Activated T-helper 17 cell treated with anti-CD3 and anti-CD28 coated beads, Interleukin-2, amount 50 U/mL, for 72 hours (primary cell): ENCODE measurements at places on chromosomes 6 and 20.
A peak's percentile ranks its signal among the peaks of the same experiment; 100 is the strongest.

DNA sequence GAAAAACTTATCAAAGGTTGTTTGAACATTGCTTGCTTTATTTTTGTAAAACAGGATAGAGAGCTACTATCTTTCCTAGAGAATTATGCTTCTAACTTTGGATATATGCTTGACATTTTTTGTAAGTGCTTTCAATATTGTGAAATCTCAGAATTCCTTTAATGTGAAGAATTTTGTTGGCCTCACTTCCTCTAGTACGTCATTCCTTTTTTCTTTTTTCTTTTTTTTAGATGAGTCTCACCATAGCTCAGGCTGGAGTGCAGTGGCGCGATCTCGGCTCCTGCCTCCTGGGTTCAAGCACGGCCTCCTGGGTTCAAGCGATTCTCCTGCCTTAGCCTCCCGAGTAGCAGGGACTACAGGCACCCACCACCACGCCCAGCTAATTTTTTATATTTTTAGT, 668.1 kb downstream of the RFPL4B start:
- H3K27ac ChIP-seq: no peak overlapping the region
- H3K27me3 ChIP-seq: no peaks in the 10 kb centered on the region
- ATAC-seq: no peak
- no peaks in the 10 kb centered on the region for H3K36me3 ChIP-seq

GRCh38 chr6:15776458-15776980, 113.7 kb upstream of the DTNBP1 start:
- no peaks in the 10 kb centered on the region for H3K27me3 ChIP-seq
- peak overlapping the region; percentile 43 for H3K4me3 ChIP-seq
- peak; percentile 86 for ATAC-seq
- peak overlapping the region; percentile 94 for H3K27ac ChIP-seq
- no peaks in the 10 kb centered on the region for H3K36me3 ChIP-seq

- ATAC-seq: no peak
- H3K27me3 ChIP-seq: no peaks in the 10 kb centered on the region
- H3K27ac ChIP-seq: no peak overlapping the region
- no peaks in the 10 kb centered on the region for H3K36me3 ChIP-seq
Observed at GRCh38 chr20:11499101-11499634, 418.5 kb upstream of the BTBD3 start.

DNA sequence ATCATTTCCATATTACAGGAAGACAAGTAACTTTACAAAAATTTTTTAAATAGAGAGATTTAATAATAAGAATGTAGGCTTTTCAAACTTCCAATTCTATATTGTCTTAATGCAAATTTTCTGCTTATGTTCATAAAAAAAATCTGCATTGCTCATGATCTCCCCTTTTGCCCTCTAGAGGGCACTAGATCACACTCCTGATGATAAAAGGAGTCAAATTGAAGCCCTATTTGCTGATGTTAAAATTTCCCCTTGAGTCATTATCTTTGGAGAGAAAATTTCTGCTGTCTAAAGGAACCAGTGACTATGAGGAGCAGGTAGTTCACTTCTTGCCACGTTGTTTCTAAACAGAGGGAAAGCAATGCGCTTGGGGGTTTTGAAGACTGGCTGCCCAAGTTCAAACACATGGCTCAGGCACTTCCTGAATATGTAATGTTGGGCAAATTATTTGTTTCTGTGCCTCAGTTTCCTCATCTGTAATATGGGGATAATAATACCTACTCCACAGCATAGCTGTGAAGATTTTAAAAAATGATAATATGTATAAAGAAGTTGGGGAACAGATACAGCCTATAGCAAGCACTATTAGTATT, 874.2 kb downstream of the TFAP2A start:
- no peaks in the 10 kb centered on the region for H3K4me1 ChIP-seq
- H3K27ac ChIP-seq: no peak overlapping the region
- no peaks in the 10 kb centered on the region for H3K36me3 ChIP-seq
- no peak overlapping the region for H3K4me3 ChIP-seq
- no peaks in the 10 kb centered on the region for H3K27me3 ChIP-seq

DNA sequence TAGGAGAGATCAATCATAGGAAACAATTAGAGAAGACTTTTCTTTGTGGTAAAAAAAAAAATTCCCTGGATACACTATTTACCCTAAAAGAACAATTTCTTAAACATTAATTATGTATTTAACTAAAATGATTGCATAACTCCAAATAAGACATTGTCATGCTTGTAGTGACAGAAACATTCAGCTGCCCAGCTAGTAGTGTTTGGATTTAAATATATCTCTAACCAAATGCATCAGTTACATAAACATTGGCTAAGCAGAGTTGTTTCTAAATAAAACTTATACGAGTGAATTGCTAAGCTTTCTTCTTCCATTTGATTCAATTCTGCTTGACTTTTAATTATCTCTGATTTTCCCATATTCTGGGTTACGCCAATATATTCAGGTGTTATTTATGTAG, 23.7 kb downstream of the MLIP start:
- H3K27me3 ChIP-seq: no peaks in the 10 kb centered on the region
- H3K4me3 ChIP-seq: no peak overlapping the region
- no peaks in the 10 kb centered on the region for H3K36me3 ChIP-seq
- H3K4me1 ChIP-seq: no peaks in the 10 kb centered on the region

GRCh38 chr20:50776122-50776817, 18.6 kb upstream of the BCAS4 start:
- ATAC-seq: no peak
- no peaks in the 10 kb centered on the region for H3K36me3 ChIP-seq
- peaks cover 8% of the 10 kb centered on the region for H3K27me3 ChIP-seq
- no peak overlapping the region for H3K4me3 ChIP-seq
- H3K4me1 ChIP-seq: no peaks in the 10 kb centered on the region
- no peak overlapping the region for H3K27ac ChIP-seq

DNA sequence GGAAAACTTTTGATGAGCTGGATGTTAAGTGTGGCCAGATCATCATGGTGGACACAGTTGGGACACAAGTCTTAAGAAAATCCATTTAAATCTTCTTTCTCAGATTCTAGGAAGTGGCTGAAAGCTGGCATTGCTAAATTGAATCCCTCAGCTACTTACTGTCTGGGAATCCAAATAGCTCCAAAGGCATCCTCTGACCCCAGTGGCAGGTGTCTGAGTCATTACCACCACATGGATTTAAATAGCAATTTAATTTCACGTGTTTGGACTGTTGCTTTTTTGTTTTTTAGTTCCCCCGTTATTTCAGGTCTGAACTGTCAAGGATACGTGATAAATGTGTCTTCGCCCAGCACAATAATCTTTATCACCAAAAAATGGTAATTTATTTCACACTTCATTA, 33.2 kb upstream of the HDGFL1 start:
- no peaks in the 10 kb centered on the region for H3K27me3 ChIP-seq
- H3K27ac ChIP-seq: no peak overlapping the region
- no peaks in the 10 kb centered on the region for H3K36me3 ChIP-seq
- no peak overlapping the region for H3K4me3 ChIP-seq
- ATAC-seq: no peak

DNA sequence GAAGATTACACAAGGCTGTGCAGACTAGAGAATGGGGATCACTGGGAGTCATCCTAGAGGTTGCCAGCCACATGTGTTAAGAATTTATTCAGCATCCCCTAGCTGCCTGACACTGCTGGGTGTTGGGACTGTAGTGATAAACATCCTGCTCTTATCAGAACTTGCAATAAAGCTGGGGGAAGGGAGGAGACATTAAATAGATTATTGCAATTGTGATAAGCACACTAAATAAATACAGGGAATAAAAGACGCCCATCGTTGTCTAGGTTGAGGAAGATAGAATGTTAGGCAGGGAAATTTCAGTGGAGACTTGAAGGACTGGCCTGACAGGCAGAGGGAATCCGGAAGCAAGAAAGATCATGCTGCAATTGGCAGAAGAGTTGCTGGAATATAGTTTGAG, 33.2 kb upstream of the TRAM2 start:
- H3K4me1 ChIP-seq: no peaks in the 10 kb centered on the region
- no peak overlapping the region for H3K27ac ChIP-seq
- H3K27me3 ChIP-seq: peaks cover 4% of the 10 kb centered on the region
- H3K36me3 ChIP-seq: no peaks in the 10 kb centered on the region

- no peaks in the 10 kb centered on the region for H3K36me3 ChIP-seq
- no peak for ATAC-seq
- no peaks in the 10 kb centered on the region for H3K4me1 ChIP-seq
- no peak overlapping the region for H3K4me3 ChIP-seq
- H3K27me3 ChIP-seq: no peaks in the 10 kb centered on the region
Observed at GRCh38 chr6:50093116-50093937, 43.6 kb upstream of the DEFB112 start.

DNA sequence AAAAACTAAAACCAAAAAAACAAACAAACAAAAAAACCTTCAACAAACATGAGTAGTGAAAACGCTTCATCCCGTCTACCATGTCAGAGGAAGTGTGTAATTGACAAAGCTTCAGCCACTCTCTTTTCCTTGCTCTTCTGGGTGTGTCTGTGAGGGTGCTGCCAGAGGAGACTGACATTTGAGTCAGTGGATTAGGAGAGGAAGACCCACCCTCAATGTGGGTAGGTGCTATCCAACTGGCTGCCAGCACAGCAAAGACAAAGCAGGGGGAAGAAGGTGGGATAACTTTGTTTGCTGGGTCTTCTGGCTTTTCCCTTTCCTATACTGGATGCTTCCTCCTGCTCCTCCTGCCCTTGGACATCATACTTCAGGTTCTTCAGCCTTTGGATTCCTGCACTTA, 145.6 kb downstream of the TASP1 start:
- H3K27me3 ChIP-seq: no peaks in the 10 kb centered on the region
- no peak for ATAC-seq
- H3K27ac ChIP-seq: no peak overlapping the region
- no peaks in the 10 kb centered on the region for H3K4me1 ChIP-seq
- H3K4me3 ChIP-seq: no peak overlapping the region
